ENCODE measurements at places on chromosomes 2 and 18. TPM values are rescaled to one million over a fixed set of nuclear protein-coding genes. Genes with fewer than 3 reads are reported as not detected.

POTEJ gene
- total RNA-seq, result not detected

DYNC1I2 gene
- total RNA-seq, result 54.8 TPM

- DNase-seq, result no peak
Observed at GRCh38 chr2:12046641-12047040, 300.2 kb downstream of the LPIN1 start.

- DNase-seq, result no peak
Observed at GRCh38 chr2:126643431-126643830, 12.5 kb upstream of the GYPC start.

- DNase-seq, result no peak
Observed at GRCh38 chr2:66034467-66034866, 400.5 kb upstream of the MEIS1 start.

TMEM200C gene
- total RNA-seq, result 0.26 TPM

DNA sequence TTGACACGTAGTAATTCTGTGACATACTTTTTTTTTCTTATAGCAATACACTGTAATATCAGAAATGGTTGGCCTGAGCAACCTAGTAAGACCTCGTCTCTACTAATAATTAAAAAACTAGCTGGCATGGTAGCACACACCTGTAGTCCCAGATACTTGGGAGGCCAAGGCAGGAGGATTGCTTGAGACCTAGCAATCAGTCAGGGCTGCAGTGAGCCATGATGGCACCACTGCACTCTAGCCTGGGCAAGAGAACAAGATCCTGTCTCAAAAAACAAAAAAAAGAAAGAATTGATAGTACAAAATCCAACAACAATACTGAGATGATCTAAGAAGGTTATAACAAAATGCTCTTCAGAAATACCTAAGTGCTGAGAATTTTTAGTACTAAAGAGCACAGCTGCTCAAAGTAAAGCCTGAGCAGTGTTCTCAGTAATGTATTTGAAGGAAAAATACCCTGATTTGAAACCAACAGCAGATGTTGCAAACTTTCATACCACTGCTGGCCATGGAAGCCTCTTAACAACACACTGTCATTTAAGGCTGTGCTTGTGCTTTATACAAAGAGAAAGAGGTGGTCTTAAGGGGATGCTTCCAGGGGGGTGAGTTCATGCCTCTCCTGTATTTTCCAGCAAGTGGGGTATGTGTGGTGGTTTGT, 132.6 kb upstream of the CDCA7 start:
- no peak for DNase-seq

- no peak for DNase-seq
Observed at GRCh38 chr2:182618672-182619079, 97.4 kb upstream of the DNAJC10 start.

GRCh38 chr18:3468833-3469232, 18.9 kb downstream of the TGIF1 start:
- DNase-seq, result no peak

DNA sequence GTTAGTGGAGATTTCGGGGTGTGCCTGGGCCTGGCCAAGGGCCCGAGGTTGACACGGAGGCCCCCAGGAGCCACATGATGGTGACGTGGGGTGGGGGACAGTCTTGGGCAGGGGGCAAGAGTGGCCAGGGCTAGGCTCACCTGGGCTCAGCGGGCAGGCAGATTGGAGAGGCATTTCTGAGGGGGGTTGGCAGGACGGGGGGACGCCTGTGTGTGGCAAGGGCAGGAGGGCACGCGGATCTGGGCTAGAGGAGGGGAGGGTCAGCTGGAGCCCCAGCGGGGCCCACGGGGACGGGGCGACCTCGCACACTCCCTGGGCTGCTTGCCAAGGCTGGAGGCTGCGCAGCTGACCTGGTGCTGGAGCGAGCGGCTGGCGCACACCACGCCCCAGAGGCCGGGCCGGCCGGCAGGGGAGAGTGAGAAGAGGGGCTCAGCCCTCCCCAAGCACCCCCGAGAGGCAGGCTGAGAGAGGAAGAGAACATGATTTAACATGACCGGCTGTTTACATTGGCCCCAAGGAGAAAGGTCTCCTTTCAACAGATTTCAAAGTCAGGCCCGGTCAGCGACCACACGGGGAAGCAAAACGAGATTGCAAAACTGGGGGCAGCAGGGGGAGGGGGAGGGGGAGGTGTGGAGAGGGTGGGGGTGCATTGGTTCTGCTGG, 38.0 kb upstream of the SNED1 start:
- DNase-seq, result peak; percentile 58

- DNase-seq, result no peak
Observed at GRCh38 chr2:189553504-189554088, 27.0 kb downstream of the SLC40A1 start.
